ENCODE measurements at places on chromosomes 1 and 21.
A peak's percentile ranks its signal among the peaks of the same experiment; 100 is the strongest.

- no peak for DNase-seq
Measured at GRCh38 chr21:14533499-14534428, 12.4 kb downstream of the SAMSN1 start.

- DNase-seq: no peak
Measured at GRCh38 chr1:242043165-242043564, 44.3 kb upstream of the MAP1LC3C start.

DNA sequence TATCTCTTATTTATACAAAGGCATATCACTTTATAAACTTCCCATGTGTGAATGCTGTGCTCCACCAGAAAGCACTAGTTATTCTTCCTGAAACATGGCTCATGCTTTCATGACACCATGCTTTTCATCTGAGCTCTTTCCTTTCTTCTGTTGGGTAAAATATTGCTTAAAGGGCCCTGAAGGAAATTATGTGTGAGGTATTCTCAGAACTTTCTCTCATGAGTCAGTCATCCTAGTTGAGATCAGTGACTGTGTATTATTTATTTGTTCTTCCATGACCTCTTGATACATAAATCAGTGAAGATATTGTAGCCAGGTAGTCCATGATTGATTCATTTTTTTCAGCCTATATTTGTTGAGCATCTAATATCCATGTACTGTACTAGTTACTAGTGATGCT, 54.8 kb downstream of the CYP2J2 start:
- DNase-seq: no peak

- DNase-seq: no peak
Measured at GRCh38 chr1:125119024-125119441, 3934.3 kb downstream of the SRGAP2C start.

GRCh38 chr1:104804147-104804546, 1054.4 kb downstream of the AMY1C start:
- DNase-seq: no peak

- DNase-seq: no peak
Measured at GRCh38 chr1:56645677-56646305, 677 bp downstream of the PRKAA2 start.

- DNase-seq: no peak
Measured at GRCh38 chr1:109543283-109543987, 3.8 kb downstream of the GPR61 start.

DNA sequence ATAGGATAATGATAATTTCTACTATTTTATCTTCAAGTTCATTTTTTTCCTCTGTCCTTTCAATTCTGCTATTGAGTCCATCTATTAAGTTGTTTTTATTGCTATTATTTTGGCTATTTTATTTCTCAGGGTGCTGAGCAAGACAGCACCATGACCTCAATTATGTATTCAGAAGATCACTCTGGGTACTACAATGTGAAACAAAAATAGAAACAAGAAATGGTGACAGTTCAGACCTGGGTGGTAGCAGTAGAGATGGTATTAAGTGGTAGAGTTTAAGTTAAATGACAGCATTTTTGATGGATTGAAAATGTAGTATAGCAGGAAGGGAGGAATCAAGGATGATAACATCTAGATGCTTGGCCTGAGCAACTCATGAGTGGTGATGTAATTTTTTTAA, 655.3 kb upstream of the PLXNA2 start:
- no peak for DNase-seq

DNA sequence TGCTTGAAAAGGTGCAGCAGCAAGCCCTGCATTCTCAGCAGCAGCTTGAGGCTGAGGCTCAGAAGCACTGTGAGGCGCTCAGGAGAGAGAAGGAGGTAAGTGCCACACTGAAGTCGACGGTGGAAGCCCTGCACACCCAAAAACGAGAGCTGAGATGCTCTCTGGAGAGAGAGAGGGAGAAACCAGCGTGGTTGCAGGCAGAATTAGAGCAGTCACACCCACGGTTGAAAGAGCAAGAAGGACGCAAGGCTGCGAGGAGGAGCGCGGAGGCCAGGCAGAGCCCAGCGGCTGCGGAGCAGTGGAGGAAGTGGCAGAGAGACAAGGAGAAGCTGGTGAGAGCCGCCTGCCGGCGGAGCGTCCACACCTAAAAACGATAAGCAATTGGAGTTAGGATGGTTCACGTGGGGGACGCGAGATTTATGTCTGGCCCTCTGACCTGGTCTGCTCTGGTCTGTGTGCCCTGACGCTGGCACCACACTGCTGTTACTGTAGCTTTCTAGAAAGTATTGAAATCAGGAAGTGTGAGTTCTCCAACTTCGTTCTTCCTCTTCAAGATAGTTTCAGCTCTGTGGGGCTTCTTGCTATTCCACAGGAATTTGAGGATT, 26.7 kb upstream of the DIP2A start:
- no peak for DNase-seq

DNA sequence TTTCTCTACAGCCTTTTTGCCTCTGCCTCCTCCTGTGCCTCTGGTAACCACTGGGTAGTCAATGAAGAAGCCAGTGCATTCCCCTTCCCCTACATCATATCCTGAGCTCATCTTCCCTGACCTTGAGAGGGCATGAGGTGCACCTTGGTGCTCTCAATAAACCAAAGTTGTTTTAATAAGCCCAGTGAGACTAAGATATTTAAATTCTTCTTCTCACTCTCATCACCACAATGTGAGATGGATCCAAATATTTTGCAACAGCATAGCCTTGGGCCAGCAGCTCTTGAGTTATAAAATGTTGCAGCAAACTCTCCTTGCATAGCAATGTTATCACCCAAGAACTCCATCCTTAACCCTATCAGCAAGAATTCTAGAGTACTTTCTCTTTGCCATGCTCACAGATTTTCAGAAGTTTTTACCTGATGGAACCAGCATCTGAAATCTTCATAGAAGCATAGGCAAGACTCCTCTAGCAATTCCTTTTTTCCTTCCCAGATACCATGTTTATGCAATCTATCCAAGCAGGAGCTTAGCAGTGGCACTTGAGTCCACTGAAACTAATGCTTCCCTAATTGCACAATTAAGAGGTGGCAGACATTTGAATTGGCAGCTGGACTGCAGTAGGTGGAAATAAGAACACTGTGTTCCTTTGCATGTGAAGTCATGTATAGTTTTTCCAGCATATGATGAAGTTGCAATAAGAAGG, 36.8 kb downstream of the CDC7 start:
- DNase-seq: no peak

DNA sequence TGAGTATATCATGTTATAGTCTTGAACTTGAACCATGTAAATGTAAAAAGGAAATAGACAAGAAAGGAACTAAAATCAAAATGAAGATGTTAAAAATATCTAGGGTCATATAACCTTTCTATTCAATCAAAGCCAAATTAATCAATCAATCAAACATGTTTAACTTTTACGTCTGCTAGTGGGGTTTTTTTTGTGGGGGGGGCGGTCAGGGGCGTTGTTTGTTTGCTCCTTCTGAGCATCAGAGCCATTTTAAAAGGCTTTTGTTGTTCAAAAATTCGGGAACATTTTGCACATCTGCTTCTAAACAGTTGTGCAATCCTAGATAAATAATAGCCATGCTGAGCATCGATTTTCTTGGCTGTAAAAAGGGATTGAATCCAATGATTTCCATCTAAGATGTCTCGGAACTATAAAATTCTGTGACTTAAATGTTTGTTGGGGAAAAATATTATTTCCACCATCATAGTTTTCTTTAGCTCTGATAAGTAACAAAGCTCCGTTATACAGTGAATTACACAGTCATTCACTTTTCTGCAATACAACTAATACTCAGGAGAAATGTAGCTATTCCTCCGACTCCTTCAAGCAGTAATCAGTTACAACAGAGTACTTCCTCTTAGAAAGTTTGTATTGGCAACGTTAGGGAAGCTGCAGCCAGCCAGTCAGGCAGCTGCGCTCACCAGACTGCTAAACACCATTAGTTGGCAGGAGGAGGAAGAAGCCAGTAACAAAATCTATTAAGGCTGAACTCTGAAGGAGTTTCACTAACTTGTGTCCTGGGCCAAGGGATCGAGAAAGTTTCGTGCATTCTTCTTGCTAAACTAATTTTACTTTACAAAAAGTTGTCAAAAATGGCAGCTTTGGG, 2.2 kb downstream of the SPATA6 start:
- DNase-seq: peak; percentile 37

GRCh38 chr1:79259390-79260336, 253.1 kb upstream of the ADGRL4 start:
- peak; percentile 57 for DNase-seq

GRCh38 chr21:27379354-27379753, 412.5 kb upstream of the ADAMTS5 start:
- no peak for DNase-seq

DNA sequence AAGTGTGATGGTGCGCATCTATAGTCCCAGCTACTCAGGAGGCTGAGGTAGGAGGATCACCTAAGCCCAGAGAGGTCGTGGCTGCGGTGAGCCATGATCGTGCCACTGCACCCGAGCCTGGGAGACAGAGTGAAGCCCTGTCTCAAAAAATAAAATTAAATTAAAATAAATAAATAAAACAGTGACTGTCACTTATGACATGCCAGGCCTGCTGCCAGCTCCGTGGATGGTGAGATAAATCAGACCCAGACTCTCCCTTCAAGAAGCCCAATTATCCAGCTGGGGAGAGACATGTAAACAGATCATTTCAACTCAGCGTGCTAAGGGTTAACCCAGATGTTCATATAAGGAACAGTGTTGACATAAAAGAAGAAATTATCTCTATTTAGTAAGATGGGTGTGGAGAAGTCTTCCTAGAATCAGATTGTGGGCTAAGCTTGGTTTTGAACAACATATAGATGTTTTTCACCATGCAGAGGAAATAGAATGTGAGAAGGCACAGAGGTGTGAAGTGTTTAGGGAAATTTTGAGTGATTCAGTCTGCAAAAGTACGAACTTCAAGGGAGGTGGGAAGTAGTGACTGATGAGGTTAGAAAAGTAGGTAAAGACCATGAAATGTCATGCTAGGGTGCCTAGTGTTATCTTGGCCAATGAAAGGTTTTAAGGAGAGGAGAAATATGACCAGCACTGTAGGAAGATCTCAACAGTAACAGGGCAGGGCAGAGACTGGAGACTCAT, 18.3 kb downstream of the YARS1 start:
- DNase-seq: no peak

DNA sequence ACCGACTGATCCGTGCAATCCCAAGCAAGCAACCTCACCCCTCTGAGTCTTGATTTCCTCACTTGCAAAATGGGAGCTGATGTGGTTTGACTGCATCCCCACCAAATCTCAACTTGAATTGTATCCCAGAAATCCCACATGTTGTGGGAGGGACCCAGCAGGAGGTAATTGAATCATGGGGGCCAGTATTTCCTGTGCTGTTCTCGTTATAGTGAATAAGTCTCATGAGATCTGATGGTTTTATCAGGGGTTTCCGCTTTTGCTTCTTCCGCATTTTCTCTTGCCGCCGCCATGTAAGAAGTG, 58.4 kb downstream of the FHAD1 start:
- no peak for DNase-seq

DNA sequence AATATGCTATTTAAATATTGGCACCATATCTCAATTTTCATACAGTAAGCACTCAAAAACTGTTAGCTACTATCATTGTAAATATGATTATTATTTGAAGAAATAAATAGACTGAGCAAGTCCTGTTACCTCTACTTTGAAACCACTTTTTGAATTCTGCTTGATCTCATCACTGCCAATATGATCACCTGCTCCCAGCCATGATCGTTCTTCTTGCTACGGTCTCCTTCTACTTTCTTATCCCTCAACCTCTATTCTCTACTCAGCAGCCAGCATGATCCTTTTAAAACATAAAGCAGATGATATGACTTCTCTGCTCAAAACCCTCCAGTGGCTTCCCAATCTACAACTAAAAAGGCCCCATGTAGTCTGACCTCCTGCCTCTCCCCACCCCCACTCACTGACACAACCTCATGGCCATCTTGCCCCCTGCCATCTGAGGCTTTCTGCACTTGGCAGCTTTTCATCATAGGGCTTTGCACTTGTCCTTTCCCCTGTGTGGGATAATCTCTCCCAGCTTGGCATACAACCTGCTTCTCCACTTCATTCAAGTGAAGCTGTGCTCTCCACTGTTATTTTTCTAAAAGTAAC, 27.2 kb downstream of the CD34 start:
- no peak for DNase-seq

GRCh38 chr1:107739651-107740050, 225.3 kb downstream of the VAV3 start:
- DNase-seq: peak; percentile 69

DNA sequence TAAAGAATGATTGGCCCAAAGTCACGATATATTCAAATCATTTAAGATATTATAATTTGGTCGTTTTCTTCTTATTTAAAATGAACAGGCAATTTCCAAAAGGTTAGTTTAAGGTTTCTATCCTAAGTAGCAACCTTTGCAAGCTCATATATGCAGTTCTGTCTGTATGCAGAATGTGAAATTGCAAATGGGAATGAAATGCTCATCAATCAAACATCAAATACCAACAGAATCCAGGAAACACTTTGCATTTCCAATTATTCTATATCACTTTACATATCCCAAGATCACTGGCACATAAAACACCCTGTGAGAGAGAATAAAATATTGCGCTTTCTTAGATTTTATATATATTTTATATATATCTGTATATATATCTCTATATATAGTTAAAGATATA, 237.3 kb downstream of the NRIP1 start:
- no peak for DNase-seq

GRCh38 chr1:111598544-111598943, 21.0 kb upstream of the RAP1A start:
- DNase-seq: no peak

- no peak for DNase-seq
Measured at GRCh38 chr1:225818229-225818628, 8.3 kb downstream of the EPHX1 start.

DNA sequence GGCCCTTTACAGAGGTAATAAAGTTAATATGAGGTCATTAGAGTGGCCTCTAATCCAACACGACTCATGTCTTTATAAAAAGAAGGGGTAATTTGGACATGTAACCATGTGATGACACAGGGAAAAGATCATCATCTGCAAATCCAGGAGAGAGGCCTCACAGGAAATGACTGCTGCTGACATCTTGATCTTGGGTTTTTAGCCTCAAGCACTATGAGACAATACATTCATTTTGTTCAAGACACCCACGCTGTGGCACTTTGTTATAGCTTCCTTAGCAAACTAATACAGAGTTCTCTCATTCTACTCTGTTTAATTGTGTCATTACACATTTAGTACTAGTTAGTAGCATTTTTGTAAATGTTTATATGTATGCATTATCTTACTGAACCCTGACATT, 64.0 kb upstream of the RUNX1 start:
- DNase-seq: peak; percentile 15

- DNase-seq: peak; percentile 75
Measured at GRCh38 chr1:52296345-52296744, 69.7 kb downstream of the CC2D1B start.

- peak; percentile 100 for DNase-seq
Measured at GRCh38 chr1:151790071-151790939, at the start of gene TDRKH. Gene TDRKH, minus strand, starts transcription at chr1:151790500. Its CDS starts 7,478 bp downstream, at chr1:151783022.

DNA sequence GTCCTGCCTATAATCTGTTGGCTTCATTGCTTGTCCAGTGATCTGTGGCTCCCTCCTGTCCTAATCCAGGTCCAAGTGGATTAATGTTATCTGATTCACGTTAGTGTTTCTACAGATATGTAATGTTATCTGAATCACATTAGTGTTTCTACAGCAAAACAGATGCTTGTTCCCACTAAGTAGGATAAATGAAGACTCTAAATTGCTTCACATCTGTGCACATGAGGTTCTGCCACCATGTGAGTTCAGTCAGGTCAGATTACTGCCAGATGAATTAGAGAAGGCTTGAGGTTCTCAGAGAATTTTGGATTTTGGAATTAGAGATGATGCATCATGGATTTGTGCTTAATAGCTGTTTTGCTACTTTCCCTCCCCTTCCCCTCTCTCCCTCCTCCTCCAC, 13.2 kb downstream of the DISC1 start:
- DNase-seq: no peak

- peak; percentile 48 for DNase-seq
Measured at GRCh38 chr1:234579967-234580366, 30.0 kb downstream of the IRF2BP2 start.

Data from SK-MEL-5 (cell line).